Left renal pelvis (tissue), 4 donors: ENCODE measurements at places on chromosomes 1 and 21. TPM values are rescaled to one million over a fixed set of nuclear protein-coding genes. Genes with fewer than 3 reads are reported as not detected.

KHDRBS1 gene
- polyA plus RNA-seq = 235 TPM

S100A5 gene
- 0.92 TPM for polyA plus RNA-seq

CSF1 gene
- polyA plus RNA-seq = 7.5 TPM

MMP23B gene
- polyA plus RNA-seq = 21.8 TPM

LAD1 gene
- polyA plus RNA-seq = 0.60 TPM

DPH5 gene
- 53.8 TPM for polyA plus RNA-seq

KLHL17 gene
- 17.6 TPM for polyA plus RNA-seq

GPR161 gene
- 26.8 TPM for polyA plus RNA-seq

BCAR3 gene
- 21.7 TPM for polyA plus RNA-seq

FUCA1 gene
- polyA plus RNA-seq = 46.6 TPM
